ENCODE measurements at places on chromosomes 7 and 10.

- peak; percentile 54 for DNase-seq
These were observed 151.5 kb downstream of the ANK3 start for GRCh38 chr10:60237977-60238758.

DNA sequence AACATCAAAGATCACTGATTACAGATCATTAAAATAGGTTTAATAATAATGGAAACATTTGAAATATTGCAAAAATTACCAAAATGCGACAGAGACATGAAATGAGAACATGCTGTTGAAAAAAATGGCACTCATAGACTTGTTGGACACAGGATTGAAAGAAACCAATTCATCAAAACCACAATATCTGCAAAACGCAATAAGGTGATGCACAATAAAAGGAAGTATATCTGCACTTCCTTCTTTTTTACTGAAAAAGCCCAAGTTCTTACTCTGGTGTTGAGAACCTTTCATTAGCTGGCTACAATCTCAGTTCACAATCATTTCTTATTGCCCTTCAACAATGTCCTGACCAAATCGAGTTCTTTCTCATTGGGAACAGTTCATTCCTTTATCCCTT is 28.7 kb downstream of the TMEM106B start:
- no peak for DNase-seq

DNA sequence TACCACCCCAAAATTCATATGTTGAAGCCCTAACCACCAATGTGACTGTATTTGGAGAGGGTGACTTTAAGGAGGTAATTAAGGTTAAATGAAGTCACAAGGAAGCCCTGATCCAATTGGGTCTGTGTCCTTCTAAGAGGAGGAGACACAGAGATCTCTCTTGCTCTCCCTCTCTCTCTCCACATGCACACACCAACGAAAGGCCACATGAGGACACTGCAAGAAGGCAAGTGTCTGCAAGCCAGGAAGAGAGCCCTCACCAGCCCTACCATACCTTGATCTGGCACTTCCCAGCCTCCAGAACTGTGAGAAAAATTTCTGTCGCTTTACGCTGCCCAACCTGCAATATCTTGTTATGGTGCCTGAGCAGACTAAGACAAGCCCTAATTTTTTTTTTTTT is 56.0 kb upstream of the NEBL start:
- no peak for DNase-seq

GRCh38 chr10:43215758-43216455 is 51.0 kb downstream of the RASGEF1A start:
- no peak for DNase-seq

GRCh38 chr10:26481315-26481692 is 43.2 kb downstream of the APBB1IP start:
- DNase-seq: no peak

DNA sequence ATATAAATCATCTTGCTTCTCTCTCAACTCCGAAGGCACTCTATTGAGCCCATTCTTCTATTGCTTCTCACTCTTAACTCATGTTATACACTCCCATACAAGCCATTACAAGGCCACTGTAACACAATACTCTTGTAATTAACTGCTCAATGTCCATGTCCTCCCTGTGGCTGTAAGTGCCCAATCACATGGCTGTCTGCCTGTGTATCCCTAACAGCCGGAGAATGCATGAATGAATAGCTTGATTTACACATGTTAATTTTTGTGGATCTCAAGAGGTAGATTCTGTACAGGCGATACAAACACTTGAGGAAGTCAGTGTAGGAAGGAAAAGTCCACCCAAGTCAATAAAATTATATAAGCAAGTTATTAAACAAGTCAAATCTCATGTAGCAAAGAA is 215.6 kb downstream of the DOCK4 start:
- DNase-seq: no peak

- no peak for DNase-seq
These were observed 1128.7 kb downstream of the CNTNAP2 start for GRCh38 chr7:147245274-147245673.

GRCh38 chr10:44180321-44181168 is 204.4 kb downstream of the CXCL12 start:
- no peak for DNase-seq

DNA sequence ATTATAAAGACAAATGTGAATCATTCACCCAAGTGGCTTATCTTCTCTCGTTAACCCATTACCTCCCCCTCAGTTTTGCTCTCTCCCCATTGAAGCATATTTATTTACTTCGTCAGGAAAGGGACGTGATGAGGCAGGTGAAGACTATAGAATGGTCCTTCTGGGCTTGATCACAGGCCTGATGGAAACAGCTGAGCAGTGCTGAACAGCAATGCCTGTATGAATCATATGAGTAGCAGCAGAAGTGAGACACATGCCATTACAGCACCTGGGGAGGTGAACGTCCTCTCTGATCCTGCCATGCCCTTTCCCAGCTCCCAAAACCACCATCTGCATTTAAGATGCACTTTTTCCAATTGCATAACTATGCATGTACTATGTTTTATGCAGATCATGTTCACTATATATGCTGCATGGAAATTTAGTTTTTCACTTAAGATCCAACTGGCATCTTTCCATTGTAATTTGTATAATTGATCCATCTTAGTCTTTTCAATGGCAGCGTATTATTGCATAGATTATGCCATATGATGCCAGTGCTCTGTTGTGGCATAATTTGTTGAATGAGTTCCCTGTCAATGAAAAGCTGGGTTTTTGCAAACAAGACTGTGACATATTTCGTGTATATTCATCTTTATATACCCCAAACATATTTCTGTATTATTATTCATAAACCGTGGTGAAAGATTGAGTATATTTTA is 105.3 kb downstream of the CXCL12 start:
- no peak for DNase-seq

DNA sequence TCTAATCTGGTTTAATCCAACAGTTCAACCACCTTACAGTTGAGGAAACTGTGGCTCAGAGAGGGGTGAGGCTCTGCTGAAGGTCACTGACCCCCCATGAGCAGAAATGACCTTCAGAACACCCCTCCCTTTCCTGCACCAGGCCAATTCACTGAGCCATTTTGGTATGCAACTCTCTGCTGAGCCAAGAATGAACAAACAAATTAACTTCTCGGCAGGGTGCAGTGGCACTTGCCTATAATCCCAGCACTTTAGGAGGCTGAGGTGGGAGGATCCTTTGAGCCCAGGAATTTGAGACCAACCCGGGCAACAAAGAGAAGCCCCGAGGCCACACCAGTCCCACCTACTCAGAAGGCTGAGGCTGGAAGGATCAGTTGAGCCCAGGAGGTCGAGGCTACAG is 29.8 kb downstream of the PDGFA start:
- no peak for DNase-seq

DNA sequence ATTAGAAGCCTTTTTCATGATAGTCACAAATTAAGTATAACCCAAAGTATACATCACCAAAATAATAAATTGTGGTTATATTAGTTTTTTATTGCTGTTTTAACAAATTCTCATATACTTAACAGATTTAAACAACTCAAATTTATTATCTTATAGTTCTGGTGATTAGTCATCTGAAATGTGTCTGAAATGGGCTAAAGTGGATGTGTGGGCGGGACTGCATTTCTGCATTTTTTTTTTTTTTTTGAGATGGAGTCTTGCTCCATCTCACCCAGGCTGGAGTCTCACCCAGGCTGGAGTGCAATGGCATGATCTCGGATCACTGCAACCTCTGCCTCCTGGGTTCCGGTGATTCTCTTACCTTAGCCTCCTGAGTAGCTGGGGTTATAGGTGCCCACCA is 891.5 kb upstream of the CELF2 start:
- no peak for DNase-seq

DNA sequence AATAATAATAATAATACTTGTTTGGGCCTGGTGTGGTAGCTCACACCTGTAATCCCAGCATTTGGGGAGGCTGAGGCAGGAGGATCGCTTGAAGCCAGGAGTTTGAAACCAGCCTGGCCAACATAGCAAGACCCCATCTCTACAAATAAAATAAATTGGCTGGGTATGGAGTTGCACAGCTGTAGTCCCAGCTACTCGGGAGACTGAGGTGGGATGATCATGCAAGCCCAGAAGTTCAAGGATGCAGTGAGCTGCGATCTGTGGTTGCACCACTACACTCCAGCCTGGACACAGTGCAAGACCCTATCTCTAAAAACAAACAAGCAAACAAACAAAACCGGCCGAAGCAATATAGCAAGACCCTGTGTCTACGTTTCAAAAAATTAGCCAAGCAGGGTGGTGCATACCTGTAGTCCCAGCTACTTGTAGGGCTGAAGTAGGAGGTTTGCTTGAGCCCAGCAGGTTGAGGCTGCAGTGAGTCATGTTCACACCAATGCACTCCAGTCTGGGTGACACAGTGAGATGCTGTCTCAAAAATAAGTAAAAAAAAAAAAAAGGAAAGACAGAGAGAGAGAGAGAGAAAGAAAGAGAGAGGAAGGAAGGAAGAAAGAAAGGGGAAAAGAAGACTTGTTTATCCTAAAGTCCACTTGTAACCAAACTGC is 85.6 kb upstream of the KDM7A start:
- no peak for DNase-seq

DNA sequence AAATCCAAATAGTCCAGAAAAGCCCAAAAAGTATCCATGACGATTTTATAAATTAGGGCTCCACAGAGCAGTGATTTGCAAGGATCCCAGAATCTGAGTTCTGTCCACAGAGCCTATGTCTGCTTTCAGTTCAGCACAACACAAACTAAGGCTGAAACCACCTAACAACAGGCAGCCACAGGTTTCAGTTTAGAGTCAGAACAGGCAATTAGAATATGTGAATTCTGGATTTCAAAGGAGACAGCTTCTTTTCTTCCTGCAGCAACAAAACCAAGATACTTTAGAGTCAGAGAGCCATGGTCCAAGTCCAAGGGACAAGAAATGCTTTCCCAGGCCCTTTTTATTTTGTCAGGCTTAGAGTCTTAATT is 23.6 kb downstream of the IFIT3 start:
- DNase-seq: peak; percentile 58

DNA sequence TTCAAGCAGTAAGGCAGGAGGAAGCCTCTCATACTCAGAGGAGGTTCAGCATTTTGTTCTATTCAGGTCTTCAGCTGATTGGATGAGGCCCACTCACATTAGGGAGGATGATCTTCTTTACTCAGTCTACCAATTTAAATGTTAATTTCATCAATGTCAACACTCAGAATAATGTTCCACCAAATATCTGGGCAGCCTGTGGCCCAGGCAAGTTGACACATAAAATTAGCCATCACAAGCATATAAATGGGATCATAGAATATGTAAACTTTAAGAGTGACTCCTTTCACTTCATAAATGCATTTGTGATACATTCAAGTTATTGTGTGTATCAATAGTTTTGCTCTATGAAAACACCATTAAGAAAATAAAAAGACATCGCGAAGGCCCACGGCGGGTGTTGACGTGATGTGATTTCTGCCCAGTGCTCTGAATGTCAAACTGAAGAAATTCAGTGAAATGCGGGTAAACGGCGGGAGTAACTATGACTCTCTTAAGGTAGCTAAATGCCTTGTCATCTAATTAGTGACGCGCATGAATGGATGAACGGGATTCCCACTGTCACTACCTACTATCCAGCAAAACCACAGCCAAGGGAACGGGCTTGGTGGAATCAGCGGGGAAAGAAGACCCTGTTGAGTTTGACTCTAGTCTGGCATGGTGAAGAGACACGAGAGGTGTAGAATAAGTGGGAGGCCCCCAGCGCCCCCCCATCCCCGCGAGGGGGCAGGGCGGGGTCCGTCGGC is 536.1 kb upstream of the AUTS2 start:
- DNase-seq: no peak

- no peak for DNase-seq
These were observed 710.3 kb downstream of the SORCS1 start for GRCh38 chr10:106454233-106454632.

DNA sequence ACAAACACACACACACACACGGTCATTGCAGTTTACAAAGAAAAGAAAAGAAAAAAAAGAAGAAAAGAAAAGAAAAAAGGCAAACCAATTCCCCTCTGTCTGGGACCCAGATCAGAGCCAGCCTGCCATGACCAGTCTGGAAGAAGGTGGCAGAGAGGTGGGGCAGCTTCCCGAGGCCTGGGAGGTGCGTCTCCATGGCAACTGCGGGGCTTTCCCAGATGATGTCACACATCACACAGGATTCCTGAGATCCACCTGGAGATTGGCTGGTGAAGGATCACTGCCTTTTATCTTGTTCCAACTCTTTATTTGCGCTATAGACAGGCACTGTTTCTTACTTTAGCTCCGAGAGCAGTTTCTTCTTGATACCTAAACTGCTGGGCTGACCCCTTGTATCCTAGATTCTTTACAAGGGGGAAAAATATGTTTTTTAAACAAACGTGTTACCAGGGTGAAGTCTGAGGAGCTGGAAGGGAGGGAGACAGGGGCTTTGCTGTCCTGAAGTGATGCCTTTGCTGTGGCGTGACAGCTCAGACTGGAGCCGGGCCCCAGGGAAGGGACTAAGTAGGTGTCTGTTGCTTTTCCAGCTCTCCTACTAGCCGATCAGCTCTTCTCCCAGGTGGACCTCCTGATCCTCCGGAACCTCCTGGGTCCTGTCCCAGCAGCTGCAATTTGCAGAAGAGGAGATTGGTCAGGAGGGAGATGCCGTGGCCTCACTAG is 298.5 kb downstream of the KLF6 start:
- no peak for DNase-seq

GRCh38 chr10:102202386-102202785 is 23.7 kb upstream of the ELOVL3 start:
- no peak for DNase-seq

GRCh38 chr10:104098358-104098925 is 12.8 kb upstream of the COL17A1 start:
- DNase-seq: no peak

DNA sequence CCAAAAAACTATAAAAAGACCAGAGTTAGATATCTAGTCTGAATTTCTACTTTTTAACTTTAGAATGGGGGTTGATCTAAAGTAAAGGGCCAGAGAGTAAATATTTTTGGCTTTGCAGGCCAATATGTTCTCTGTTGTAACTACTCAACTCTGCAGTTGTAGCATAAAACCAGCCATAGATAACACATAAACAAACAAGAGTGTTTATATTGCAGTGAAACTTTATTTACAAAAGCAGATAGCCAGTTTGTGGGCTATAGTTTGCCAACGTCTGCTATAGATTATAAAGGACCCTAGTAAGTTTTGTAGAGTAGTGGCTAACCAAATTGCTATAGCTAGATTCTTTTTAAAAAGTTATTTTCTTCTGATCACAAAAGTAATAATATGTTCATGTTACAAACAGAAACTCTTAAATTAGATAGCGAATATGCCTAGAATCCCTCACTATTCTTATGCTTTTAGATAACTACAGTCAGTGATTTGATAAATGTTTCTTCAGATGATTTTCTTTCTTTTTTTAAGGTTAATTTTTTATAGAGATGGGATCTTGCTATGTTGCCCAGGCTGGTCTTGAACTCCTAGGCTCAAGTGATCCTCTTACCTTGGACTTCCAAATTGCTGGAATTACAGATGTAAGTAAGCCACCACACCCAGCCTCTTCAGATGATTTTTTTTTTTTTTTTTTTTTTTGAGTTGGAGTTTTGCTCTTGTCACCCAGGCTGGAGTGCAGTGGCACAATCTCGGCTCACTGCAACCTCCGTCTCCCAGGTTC is 23.6 kb upstream of the HBP1 start:
- DNase-seq: no peak

- DNase-seq: no peak
These were observed 16.5 kb downstream of the SLK start for GRCh38 chr10:103983367-103983911.

Data from activated CD8-positive, alpha-beta memory T cell treated with anti-CD3 and anti-CD28 coated beads, Interleukin-2, amount 10 ng/mL, durations not matched to agents 7 days and 5 days (primary cell).